GM19239 (cell line): ENCODE measurements at places on chromosomes 12 and 14.

DNA sequence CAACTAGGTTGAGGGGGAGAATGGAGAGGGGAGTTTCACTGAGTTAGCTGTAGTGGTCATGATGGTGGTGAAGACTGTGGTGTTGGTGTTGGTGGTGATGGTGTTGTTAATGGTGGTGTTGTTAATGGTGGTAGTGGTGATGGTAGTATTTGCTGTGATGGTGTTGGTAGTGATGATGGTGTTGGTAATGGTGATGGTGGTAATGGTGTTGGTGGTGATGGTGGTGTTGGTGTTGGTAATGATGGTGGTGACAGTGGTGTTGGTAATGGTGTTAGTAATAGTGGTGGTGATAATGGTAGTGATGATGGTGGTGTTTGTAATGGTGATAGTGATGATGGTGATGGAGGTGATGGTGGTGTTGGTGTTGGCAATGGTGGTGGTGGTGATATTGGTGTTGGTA is 9.1 kb downstream of the C1R start:
- DNase-seq: no peak

DNA sequence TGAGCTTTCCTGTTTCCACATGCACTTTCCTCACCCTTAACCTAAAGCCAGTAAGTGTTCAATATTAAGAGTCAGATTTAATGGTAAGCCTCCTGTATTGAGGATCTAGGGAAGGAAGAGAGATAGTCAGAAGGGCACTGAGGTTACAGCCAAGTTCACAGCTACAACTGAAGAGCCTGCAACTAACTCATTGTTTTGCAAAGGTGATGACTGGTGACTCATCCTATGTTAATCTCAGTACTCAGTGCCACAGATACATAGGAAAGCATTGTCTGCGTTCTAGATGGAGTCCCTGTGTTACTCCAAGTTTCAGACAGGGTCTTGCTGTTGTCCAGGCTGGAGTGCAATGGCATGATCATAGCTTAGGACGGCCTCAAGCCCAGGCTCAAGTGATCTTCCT is 157.0 kb upstream of the RBM19 start:
- no peak for DNase-seq

DNA sequence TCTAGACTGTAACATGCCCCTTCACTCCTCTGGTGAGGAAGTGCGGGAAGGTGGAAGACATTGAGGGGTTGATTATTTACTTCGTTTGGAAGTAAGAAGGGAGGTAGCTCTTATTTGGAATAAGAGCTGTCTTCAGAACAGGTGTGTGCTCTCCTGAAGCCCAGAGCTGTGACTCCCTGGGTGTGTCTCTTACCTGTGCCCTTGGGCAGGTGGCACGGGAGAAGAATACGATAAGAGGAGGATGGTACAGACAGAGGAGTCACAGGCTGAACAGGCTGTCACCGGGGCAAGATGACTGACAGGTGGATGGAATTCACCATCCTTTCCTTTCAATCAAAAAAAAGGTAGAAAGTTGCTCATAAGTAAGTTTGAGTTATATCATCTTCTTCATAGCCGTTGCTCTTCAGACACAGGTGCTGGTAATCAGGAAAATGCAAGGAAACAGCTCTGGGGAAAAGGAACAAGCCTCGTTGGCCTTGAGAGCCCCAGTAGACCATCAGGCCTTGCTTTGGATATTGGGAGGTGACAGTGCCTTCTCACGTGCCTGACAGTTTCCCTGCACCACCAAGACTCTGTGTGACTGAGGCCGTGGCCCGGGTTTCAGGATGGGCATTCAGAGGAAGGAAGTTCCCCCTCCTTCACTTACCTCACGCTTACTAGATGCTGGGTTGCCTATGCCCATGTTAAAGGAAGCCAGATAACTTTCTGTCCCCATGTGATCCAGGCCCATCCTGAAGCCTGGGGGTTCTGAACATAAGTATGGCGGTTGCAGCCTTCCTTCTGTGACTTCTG is 120.4 kb downstream of the ETV6 start:
- no peak for DNase-seq

DNA sequence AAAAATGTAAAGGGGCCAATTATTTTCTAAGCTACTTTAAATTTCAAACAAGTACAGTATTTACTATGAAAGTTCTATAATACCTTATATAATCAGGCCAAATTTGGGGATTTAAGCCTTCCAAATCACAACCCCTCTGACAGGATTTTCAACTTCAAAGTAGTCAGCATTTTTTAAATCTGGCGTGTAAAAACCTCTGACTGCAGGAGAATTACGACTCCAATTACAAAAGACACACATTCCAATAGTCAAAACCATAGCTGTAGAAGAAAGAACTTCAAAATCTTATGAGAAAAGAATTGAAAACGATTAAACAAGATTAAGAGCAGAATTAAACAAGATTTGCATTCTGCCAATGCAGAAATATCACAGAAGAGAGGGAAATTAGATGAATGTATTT is 12.7 kb downstream of the OSBPL8 start:
- DNase-seq: no peak

DNA sequence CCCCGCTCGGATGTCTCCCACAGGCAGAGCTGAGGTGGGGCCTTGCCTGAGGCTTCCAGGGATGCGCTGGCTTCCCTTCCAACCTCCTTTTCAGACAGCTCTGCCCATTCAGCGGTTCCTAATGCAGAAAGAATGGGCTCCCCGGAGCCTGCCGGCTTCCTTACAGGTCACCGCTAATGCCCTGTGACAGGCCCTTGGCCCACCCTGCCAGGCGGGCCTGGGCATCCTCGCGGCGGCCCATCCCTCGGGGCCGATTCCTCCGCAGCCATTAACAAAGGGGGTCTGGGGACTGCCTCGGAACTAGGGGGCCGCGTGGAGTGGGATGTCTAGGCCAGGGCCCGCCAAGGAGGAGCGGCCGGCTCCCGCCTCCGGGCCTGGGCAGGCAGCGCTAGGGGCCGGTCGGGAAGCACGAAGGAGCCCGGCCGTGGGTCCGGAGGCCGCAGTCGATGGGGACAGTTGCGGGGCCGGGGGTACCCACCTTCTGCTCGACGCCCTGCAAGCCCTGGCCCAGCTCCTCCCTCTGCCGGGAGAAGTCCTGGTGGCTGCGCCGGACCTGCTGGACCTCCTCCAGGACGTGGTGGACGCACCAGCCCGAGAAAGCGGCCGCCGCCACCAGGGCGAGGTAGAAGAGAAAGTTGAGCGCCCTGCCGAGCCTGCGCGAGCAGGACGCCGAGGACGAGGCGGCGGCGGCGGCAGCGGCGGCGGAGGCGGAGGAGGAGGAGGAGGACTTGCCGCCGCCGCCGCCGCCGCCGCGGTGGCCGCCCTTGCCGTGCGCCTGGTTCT is 738 bp downstream of the CKAP4 start:
- peak; percentile 67 for DNase-seq

GRCh38 chr12:93186131-93186530 is 191.6 kb upstream of the NUDT4 start:
- DNase-seq: no peak

DNA sequence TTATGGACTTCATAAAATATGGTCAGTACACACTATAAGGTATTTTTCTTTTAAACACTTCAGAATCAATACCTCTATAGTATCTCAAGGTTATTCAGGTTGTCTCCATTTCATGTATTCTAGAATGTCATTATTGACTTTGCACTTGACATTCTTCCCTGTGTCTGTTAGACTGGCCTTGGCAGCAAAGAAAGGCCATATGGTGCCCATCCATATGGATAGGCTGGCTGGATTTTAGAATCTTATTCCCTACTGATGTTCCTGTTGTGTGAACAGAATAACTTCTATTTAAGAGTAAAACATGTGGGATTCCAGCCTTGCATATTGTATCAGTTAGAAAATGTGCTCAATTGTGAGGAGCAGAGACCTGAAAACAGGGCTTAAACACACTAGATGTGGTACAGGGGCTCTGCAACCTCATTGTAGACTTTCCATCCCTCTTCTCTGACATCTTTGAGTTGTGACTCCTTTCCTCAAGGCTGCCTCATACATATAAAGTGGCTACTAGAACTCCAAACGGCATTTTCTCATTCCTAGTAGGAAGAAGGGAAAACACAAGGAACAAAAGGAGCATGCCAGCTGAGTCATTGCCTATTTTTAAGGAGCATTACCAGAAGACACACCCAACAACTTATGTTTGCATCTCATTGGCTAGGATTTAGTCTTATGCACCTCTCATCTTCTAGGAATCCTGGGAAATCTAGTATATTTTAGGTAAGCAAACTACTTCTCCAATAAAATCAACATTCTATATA is 221.2 kb upstream of the TMPO start:
- no peak for DNase-seq

GRCh38 chr14:64137657-64138290 is 156.4 kb downstream of the ESR2 start:
- no peak for DNase-seq

DNA sequence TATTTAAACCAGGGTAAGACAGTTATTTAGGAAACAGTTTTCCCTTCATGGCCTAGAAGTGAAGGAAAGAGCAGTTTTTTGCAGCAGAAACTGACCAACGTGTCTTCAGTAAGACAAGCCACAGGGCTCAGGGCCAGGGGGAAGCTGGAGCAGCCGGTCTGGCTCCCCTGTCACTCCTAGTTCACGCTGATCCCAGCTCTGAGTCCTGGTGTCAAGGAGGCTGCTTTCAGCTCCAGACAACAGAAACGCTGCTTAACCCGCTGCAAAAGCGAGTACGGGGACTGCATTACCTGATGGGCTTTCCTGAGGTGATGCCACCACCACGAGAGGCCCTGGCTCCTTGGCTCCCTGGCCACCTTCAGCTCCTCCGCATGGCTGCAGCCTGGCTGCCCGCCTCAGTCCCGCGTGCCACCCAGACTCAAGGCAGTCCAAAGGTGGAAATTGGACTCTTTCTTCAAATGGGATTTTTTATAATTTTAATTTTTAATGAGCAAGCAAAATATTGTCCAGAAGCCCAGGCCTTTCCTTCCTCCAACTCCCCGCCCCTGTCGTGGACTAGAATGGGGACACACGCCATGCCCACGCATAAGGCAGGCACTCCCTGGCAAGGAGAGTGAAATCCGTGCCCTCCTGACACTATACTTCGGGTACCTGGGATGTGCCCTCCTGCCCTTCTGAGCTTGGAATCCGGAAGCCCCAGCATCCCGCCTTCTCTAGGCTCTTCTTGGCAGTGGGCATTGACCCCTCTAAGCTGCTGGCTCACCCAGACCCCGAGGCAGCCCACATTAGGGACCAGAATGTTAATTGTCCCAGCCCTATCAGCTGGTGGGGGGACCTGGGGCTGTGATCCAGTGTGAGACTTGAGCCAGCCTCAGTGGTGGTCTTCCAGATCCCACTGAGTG is 85.0 kb downstream of the PAPOLA start:
- DNase-seq: no peak

- no peak for DNase-seq
Measured at GRCh38 chr14:77271113-77271710, at the start of gene NGB. NGB (minus strand) TSS chr14:77271206; CDS start chr14:77270937, 269 bp downstream.

DNA sequence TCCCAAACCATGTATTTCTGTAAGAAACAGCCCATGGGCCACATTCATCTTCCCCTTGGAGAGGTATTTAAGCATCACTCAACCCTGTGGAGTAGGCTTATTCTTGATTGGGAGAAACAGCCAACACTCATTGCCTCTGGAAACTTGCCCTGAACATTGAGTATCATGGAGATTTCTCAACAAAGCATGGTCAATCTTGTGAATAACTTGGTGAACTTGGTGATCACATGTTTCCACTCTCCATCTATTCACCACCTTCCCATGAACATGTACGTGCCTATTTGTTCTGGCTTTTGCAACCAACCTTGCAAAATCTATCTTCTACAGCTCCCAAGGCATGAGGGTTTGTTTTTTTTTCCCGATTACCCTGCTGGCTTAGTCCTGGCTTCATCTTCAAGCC is 163.2 kb downstream of the PAH start:
- DNase-seq: no peak
